ENCODE measurements at places on chromosomes 7 and 10.
A peak's percentile ranks its signal among the peaks of the same experiment; 100 is the strongest.

GRCh38 chr7:768881-769504 lies 41.9 kb upstream of the PRKAR1B start:
- no peak for DNase-seq

DNA sequence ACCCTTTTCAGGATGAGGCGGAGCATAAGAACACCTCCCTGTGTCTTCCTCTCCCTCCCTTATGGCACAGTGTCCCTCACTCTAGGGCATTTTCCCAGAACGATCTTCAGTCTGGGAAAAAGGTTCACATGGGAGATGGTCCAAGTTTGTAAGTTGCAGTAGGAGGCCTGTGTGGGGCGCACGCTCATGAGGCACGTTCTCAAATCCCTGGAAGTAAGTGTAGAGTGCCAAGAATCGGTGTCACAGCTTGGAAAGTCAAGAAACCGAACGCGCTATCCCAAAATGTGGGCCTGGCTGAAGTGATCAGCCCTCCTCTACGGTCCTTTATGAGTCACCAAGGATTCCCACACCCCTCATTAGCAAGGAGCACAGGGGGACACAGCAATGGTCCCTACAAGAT lies 23.9 kb upstream of the SMARCD3 start:
- no peak for DNase-seq

DNA sequence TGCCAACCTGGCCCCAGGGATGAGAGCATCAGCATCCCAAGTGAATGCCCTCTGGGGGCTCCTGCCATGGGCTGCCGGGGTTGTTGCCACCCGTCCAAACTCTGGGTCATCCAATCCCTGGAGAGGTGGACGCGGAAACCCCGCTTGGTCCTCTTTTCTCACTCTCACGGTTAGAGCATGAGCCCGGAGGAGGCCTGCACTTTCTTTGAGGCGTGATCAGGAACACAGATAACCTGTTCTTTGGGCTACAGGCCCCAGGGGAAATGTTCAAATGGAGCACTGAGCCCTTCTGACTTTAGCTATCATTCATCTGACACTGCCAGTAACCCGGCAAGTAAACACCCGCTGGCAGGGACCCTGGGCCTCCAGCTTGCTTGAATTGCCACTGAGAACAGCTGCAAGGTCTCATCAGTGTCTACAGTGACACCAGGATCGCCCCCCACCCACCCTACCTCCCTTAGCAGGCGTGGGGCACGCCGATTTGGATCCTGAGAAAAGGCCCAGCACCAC lies 29.4 kb upstream of the SLF2 start:
- DNase-seq, result no peak

GRCh38 chr7:521221-522070 lies 1.8 kb upstream of the PDGFA start:
- DNase-seq, result no peak

- DNase-seq, result peak; percentile 87
Observed at GRCh38 chr7:24924375-24924774, 55.6 kb downstream of the OSBPL3 start.

DNA sequence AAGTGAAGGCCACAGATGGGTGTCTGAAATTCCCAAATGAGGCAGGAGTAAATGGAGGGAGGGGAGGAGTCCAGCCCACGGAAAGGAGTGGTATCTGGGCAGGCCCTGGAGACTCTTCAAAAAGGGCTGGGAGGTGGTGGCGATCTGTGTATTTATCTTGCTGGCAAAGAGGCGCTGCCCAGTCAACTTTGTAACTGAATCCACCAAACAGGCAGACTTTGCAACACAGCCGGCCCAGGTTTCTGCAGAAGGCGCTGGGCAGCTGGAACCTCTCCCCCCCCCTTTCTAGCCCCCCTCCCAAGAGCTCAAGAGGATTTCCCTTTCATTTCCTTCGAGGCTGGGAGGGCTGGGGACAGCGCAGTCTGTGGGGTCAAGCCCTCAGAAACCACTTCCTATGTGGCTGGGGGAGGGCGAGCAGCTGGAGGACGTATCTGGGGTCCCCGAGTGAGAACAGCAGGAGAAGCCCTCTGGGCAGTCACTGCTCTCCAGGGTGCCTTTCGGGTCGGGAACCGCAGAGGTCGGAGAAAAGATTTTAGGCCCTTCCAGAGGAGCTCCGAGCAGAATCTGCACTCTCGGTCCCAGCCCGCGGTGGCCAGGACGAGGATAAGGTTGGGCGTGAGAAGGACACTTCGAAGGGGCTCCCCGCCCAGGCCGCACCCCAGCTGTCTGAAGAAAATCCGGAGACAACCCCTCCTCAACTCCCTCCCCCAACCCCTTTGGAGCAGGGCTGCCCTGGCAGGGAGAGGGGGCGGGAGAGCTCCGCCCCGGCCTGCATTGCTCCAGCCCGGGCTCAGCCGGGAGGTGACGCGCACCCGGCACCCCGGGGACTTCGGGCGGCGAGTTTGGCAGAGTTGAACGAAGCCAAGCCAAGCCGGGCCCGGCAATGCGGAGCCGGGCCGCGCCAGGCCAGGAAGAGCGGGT lies 965 bp downstream of the ZCCHC24 start:
- DNase-seq, result peak; percentile 45

DNA sequence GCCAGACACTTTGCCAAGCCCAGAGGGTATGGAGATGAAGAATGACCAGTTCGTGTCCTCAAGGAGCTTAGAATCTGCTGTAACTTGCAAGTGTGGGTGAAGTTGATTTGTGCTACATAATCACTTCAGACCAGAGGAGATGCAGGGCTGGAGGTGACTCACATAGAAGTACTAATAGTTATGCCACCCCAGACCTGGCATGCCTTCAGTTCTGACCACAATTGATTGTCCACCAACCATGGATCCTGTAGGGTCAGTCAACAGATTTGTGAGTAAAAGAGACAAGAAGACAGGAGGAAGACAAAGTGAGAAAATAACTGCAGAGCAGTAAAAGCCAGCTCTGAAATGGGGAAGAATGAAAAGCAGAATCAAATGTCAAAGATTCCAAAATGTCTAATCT lies 51.2 kb upstream of the BMPER start:
- no peak for DNase-seq

DNA sequence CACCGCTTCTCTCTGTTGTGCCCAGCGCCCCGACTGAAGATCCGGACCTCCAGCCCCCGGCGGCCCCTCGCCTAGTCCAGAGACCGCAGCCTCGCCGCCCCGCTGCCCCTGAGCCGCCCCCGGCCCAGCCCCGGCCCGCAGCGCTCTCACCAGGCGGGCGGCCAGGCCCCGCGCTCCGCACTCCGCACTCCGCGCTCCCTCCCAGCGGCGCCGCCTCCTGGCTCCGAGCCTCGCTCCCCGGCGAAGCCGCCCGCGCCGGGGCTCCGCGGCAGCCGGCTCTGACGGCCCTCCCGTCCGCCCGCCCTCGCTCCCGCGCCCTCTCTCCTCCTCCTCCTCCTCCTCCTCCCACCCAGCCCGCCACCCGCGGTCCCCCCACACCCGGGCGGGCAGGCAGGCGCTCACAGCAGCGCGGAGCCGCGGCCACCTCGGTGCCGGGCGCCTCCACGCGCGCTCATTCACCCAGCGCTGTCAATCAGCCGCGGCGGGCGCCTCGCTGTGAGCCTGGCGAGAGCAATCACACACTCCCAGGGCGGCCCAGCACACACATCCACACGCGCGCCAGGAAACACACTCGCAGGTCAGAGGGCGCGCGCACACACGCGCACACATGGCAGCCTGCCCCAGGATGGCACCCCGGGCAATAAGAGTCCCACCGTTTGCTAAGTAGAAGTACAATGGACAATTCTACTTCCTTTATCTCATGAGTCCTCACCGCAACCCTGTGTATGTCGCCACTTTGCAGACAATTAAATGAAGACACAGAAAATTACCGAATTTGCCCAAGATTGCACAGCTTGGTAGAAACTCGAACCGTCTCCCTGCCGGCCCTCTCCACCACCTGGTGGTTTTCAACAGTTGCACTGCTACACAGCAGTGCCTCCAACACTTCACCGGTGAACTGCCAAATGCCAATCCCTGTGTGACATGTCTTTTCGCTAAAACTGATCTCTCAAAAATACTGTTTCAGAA lies at the start of gene PRRT4:
Gene PRRT4 (minus strand): TSS at position 280 of the 969 bp plus-strand sequence.
- DNase-seq, result peak; percentile 52

DNA sequence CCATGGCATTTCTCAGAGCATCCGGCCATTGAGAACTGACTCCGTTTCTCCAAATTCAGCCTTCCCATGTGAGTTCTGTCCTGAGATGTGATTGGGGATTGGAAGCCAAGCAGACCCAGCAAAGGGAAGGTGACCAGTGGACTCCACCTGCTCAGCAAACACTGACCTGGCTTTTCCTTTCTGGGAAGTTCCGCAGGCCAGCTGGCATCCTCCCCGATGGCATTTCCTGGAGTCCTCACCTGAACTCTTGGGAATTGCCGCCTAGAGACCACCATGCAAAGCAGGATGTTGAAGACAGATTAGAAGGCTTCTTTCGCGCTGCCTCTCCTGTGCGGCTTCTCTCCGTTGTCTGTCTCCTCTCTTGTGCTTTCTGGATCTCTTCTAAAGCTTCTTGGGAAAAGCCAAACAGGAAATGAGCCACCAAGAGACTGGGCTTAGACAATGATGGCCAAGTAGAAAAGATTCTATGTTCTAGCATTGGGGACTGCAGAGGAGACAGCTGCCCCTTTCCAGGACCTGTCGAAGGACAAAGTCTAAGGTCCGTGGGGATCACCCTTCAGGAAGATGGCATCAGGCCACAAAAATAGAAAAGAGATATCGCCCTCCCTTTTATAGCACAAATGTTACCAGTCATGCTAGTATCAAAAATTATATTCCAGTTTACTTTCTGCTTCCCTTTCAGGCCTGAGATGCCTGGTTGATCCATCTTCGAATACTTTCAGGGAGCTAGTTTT lies 103.7 kb upstream of the INSYN2A start:
- DNase-seq, result no peak

GRCh38 chr7:99380032-99380822 lies 5.7 kb downstream of the ARPC1B start:
- DNase-seq, result peak; percentile 99

GRCh38 chr10:2887391-2888070 lies 179.8 kb upstream of the PFKP start:
- DNase-seq, result no peak

GRCh38 chr10:20839141-20839540 lies 58.0 kb downstream of the NEBL start:
- no peak for DNase-seq

DNA sequence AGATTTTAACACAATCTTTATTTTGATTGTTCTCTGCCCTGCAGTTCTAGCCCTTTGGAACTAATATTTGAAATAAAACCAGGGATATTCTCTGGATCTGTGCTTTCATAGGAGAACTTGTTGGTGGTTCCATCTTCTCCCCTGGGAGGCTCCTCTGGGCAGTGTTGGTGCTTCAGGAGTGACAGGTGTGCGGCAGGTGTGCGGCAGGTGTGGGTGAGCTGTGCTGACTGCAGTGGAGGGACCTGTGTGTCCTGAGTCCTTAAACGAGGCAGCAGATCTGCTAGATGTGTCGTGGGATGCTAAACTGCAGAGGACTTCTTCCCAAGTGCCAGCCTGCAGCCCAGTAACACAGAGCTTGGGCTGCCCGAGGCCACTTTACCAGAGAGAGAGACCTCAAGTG lies 98.4 kb downstream of the LYZL1 start:
- no peak for DNase-seq

- DNase-seq, result no peak
Observed at GRCh38 chr7:151138153-151138851, 29.2 kb downstream of the GBX1 start.

GRCh38 chr7:30994206-30995100 lies 30.7 kb downstream of the GHRHR start:
- DNase-seq, result no peak

GRCh38 chr7:112481121-112481736 lies 438 bp downstream of the LSMEM1 start:
- DNase-seq, result no peak

DNA sequence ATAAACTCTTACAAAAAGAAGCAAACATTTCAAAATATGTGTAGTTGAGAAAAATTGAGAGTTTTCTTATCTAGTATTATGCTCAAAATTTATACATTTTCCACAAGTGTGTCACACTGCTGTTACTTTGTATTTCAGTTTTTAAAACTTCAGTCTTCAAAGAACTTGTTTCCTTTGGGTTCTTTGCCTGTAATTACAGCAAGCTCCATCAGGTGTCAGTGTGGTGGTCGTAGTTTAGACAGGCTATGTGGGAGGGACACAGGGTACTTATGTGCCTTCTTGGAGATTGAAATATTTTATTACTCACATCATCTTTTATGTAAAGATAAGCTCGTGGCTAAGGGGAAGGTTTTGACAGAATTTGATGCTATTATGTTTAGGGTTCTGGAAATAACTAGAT lies 360.5 kb downstream of the FGFR2 start:
- no peak for DNase-seq

- DNase-seq, result no peak
Observed at GRCh38 chr10:76297780-76298281, 866.4 kb downstream of the LRMDA start.

GRCh38 chr7:379456-380138 lies 89.6 kb downstream of the FOXL3 start:
- DNase-seq, result no peak

DNA sequence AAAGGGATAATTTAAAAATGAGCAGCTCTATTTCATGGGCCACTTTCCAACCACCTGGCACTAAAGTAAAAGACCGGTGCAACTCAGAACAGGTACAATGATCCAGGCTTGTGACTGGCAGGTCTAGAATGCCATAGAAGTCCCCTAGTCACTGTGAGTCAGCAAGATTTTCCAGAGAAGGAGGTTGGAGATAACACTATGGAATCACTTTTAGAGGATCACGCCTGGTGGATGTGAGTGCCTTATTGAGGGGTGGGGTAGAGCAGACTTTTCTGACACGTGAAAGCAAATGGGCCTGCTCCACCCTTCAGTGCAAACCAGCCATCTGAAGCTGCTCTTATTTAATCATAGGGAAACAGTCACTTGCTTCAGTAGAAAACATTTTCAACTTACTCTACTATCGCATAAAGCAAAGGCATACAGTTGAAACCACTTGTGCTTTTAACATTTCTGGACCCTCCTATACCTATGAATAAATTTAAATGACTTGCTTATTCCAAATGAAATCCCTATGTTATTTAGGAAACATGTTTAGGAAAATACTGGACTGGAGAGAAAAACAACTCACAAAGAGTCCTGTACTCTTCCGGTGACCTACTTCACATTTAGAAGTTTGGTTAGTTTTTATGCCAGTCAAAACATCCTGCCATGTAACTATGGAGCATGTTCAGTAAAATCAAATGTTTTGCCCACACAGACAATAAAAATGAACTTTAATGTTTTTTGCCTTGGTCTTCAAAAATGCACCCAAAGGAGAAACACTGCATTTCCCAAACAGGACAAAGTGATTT lies 21.5 kb upstream of the AKR1C1 start:
- DNase-seq, result no peak

- no peak for DNase-seq
Observed at GRCh38 chr10:74244097-74244685, 93.2 kb downstream of the ADK start.

- DNase-seq, result no peak
Observed at GRCh38 chr10:112996462-112996861, 46.4 kb downstream of the TCF7L2 start.

GRCh38 chr7:101160910-101161309 lies 4.5 kb downstream of the VGF start:
- no peak for DNase-seq

Data from GF-D8 (cell line).